ENCODE measurements at places on chromosomes 5 and 9. TPM values are rescaled to one million over a fixed set of nuclear protein-coding genes. Genes with fewer than 3 reads are reported as not detected.

DNA sequence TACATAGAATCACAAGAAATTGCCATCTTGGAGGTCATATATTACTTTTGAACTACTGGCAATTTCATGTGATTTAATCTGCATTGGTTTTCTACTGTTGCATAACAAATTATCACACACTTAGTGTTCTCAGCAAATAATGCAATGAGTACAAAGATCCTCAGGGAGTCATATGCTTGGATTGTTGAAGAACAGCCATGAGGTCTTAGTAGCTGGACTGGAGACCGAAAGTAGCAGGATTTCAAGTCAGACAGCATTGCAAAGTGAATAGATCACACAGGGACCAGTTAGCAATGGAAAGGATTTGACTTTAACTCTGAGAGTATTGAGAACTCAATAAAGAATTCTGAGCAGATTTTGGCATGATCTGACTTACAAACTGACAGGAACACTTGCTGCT is 32.2 kb upstream of the FRMD3 start:
- no peaks in the 10 kb centered on the region for H3K4me1 ChIP-seq
- H3K27ac ChIP-seq: no peak overlapping the region
- H3K27me3 ChIP-seq: no peaks in the 10 kb centered on the region
- H3K36me3 ChIP-seq: no peaks in the 10 kb centered on the region

GRCh38 chr5:62727861-62728260 is 149.2 kb downstream of the LRRC70 start:
- no peaks in the 10 kb centered on the region for H3K36me3 ChIP-seq
- no peak overlapping the region for H3K4me3 ChIP-seq
- H3K27ac ChIP-seq: no peak overlapping the region
- DNase-seq: no peak
- H3K27me3 ChIP-seq: no peaks in the 10 kb centered on the region

DNA sequence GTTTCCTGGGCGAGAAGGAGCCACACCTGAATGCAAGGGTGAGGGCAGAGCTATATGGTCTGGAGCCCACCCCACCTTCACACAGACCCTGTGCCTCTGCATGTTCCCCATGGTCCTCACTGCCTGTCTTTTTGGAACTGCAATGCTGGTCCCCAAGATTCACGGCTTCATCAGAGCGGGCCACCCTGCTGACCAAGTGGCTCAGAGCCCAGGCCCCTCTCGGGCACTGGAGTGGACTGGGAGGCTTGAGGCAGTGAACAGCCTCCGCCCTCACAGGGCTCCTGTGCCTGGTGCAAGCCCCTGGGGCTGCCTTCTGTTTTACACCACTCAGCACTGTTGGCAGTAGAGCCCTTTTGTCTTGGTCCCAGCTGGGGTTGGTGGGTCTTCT is 143.2 kb downstream of the CACNA1B start:
- H3K4me3 ChIP-seq: no peak overlapping the region
- peaks cover 38% of the 10 kb centered on the region for H3K27me3 ChIP-seq
- H3K27ac ChIP-seq: no peak overlapping the region
- no peaks in the 10 kb centered on the region for H3K36me3 ChIP-seq
- no peak for DNase-seq
- H3K4me1 ChIP-seq: no peaks in the 10 kb centered on the region

DNA sequence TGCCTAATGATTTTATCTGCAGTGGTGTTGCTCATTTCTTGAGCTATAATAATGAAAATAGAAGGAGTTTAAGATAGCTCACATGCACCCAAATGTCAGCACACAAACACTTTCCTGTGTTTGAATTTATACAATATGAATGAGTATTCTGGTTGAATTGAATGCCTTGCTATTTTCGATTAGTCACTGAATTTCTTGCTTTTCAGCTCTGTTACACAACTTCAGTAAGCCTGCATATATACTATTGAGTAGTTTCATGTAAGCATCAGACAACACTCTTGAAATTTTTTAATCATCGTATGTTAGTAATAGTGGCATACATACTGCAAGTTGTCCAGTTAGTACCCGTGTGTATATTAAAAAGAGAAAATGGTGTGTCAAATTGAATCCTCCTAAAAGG is 281.5 kb upstream of the GRIA1 start:
- H3K4me3 ChIP-seq: no peak overlapping the region
- no peaks in the 10 kb centered on the region for H3K27me3 ChIP-seq
- no peaks in the 10 kb centered on the region for H3K36me3 ChIP-seq
- no peak overlapping the region for H3K27ac ChIP-seq
- no peaks in the 10 kb centered on the region for H3K4me1 ChIP-seq

- H3K27me3 ChIP-seq: no peaks in the 10 kb centered on the region
- no peak overlapping the region for H3K27ac ChIP-seq
- no peak overlapping the region for H3K4me3 ChIP-seq
- H3K4me1 ChIP-seq: no peaks in the 10 kb centered on the region
- H3K36me3 ChIP-seq: no peaks in the 10 kb centered on the region
Observed at GRCh38 chr5:92559781-92560180, 1021.2 kb downstream of the NR2F1-AS1 start.

The OR1J2 gene
- not detected for total RNA-seq

The KCNN2 gene
- 0.66 TPM for total RNA-seq

Measured in thymus (tissue), 14 donors.